ENCODE measurements at places on chromosomes 1 and 21.

DNA sequence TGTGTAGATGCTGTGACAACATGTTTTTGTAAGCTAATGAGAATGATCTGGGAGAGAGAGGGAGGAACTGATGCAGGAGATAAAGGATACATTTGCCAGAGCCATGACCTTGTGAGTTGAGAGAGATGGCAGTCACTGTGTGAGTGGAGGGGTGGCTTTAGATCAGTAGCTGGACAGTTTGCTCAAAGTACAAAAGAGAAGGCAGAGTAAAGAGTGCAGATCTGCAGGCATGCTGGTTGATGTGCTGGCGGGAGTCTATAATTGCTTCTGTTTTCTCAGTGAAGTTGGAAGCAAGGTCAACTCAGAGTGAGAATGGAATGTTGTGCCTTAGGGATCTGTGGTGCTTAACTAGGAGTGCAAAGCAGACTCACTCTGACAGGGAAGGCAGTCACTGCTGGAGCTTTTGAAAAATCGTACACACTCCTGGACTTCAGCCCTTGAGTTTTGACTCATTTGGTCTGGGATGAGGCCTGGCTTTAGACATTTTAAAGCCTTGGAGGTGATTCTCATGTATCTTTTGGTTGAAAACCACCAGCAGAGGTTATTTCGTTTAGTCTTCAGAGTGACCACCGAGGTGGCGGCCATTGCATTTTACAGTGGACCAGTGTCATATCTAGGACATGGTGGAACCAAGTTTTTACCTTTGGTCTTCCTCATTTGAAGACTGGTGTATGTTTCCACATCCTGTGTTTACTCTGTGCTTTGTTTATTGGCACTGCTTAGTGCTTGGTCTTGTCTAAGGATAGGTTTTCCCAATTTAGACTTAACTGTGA lies 49.6 kb downstream of the MTR start:
- no peak for DNase-seq

GRCh38 chr21:37904856-37905255 lies 11.4 kb downstream of the KCNJ6 start:
- DNase-seq: no peak

GRCh38 chr1:208767816-208768215 lies 523.6 kb upstream of the PLXNA2 start:
- DNase-seq: no peak

- DNase-seq: no peak
Measured at GRCh38 chr1:166159656-166160055, 7.1 kb downstream of the FAM78B start.

GRCh38 chr1:198352975-198353695 lies 187.3 kb downstream of the ATP6V1G3 start:
- no peak for DNase-seq

DNA sequence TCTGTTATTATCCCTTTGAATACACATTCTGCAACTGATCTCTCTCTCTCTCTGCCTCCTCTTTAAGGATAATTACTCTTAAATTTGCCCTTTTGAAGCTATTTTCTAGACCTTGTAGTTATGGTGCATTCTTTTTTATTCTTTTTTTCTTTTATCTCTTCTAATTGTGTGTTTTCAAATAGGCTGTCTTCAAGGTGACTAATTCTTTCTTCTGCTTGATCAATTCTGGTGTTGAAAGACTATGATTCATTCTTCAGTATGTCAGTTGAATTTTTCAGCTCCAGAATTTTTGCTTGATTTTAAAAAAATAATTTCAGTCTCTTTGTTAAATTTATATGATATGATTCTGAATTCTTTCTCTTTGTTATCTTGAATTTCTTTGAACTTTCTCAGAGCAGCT lies 95.6 kb upstream of the GPR52 start:
- no peak for DNase-seq

DNA sequence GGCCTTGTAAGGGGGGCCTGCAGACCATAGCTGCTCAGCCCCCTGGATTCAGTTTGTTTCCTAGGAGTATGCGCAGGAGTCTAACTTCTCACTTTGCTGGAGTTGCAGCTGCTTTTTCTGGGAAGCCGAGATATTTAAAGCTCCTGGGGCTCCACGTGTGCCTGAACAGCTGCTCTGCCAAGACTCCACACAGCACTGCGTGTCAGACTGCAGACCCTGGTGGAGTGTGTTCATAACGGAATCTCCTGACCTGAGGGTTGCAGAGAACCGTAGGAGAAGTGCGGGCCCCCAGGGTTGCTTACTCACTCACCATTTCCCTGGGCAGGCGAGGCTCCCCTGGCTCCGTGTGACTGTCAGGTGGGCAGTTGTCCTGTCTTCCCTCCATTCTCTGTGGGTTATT lies 474.3 kb upstream of the TMPRSS15 start:
- DNase-seq: no peak

DNA sequence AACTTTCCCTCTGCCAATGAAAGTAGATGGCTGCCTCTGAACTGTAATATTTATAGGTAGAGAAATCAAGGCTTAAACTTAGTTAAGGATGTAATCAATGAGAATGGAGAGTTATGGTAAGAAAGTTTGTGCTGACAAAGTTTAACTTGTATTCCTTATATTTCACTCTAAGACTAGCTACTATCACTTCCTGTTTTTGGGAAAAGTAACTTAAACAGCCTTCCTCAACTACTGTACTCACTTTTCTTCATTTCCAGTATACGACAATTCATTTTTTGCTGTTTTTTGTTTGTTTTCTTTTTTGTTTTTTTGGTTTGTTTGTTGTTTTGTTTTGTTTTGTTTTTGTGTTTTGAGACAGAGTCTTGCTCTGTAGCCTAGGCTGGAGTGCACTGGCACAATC lies 3.7 kb downstream of the RGS18 start:
- DNase-seq: no peak

- no peak for DNase-seq
Measured at GRCh38 chr1:59249396-59250137, 47.3 kb upstream of the FGGY start.

DNA sequence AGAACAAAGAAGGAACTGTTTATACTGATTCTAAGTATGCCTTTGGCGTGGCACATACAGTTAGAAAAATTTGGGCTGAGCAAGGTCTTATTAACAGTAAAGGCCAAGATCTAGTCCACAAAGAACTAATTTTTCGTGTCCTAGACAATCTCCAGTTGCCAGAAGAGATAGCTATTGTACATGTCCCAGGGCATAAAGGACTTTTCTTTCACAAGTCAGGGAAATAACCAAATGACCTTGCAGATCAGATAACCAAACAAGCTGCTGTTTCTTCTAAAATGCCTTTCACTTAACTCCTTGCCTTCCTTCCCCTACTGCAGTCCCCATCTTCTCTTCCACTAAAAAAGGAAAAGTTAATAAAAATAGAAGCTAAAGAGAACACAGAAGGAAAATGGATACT lies 4.0 kb downstream of the TEX50 start:
- no peak for DNase-seq

DNA sequence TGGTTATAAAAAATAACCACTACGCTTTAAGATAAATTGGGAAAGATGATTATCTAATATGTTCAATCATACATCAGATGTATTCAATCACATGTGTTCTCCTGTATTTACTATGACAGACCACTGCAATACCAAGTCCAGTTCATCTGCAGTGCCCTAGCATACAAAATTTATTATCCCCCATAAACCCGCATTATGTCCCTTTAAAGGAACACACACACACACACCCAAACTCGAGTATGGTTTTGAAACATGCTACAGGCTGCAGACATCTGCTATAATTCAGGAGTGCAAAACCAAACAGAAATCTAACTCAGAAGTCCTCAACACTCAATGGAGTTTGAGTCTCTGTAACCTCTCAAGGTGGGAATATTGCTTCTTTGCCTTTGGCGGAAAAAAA lies 14.9 kb downstream of the ODF2L start:
- no peak for DNase-seq

DNA sequence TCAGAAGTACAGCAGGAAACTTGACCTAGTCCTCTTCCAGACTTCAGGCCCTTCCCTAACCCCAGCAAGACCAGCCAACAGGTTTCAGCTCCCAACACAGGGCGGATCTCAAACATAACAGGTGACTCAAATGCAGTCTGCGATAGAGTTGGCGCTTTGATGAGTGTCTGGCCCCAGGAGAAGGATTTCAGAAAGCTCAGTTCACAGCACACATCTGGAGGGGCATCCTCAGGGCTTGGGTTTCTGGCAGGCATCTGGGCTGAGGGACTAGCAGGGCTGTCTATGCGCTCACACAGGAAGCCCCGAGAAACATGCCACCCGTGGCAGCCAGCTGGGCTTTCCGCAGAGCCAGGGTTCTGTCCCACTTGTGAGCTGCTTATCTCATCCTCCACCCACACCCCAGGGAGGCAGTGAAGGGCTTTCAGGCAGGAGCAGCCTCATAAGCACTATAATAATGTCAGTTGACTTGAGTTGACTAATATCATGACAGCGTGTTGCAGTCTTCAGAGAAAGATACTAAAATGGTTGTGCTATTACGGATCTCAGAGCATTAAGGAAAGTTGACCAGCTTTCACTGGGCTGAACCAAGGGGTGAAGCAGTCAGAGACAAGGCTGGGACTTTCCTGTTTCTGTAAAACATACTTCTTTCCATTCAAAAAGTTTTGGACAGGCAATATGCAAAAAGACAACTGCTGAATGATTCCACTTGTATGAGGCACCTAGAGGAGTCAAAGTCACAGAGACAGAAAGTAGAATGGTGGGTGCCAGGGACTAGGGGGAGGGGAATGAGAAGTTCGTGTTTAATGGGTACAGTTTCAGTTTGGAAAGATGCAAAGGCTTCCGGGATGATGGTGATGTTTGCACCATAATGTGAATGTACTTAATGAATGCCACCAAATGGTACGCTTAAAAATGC lies 233.0 kb upstream of the IRF2BP2 start:
- DNase-seq: no peak

DNA sequence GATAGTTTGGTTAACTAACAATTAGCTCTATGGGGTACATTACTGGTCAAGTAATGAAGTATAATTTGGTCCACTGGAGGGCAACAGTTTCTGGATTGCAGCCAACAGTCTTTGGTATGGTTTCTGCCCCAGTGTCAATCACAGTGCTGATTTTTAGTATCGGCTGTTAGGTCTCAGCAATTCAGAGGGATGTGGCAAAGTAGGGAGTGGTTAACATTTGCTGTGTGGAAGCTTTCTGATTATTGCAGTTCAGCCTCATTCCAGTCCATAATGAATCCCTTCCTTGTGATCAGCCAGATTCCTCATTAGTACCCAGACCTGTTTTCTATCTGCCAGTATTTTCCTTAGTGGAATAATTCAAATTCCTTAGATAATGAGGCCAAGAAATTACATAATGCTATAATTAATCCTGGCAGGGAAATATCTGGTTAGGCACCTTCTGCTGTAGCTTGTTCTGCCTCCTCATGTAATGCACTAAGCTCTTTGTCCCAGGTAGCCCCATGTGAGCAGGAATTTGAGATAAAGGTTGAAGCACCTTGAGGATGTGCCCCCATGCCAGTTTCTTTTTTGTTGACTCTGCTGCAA lies 14.0 kb downstream of the F3 start:
- DNase-seq: no peak

- no peak for DNase-seq
Measured at GRCh38 chr1:85615586-85616363, 35.2 kb downstream of the CCN1 start.

DNA sequence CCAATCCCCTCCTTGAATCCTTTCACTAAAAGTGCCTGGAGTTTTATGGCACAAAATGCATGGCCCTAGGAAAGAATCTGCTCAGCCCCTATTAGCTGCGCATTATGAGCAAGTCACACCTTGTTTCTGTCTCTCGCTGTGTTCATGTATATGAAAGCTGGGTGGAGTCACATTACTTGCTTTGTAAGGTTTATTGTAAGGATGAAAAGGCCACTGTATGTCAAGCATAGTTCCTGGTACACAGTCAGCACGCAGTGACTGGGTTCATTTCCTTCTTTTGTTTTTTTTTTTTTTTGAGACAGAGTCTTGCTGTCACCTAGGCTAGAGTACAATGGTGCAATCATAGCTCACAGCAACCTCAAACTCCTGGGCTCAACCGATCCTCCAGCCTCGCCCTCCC lies 6.7 kb upstream of the SLC9A1 start:
- no peak for DNase-seq

GRCh38 chr1:224874775-224875174 lies 54.7 kb upstream of the DNAH14 start:
- DNase-seq: no peak

DNA sequence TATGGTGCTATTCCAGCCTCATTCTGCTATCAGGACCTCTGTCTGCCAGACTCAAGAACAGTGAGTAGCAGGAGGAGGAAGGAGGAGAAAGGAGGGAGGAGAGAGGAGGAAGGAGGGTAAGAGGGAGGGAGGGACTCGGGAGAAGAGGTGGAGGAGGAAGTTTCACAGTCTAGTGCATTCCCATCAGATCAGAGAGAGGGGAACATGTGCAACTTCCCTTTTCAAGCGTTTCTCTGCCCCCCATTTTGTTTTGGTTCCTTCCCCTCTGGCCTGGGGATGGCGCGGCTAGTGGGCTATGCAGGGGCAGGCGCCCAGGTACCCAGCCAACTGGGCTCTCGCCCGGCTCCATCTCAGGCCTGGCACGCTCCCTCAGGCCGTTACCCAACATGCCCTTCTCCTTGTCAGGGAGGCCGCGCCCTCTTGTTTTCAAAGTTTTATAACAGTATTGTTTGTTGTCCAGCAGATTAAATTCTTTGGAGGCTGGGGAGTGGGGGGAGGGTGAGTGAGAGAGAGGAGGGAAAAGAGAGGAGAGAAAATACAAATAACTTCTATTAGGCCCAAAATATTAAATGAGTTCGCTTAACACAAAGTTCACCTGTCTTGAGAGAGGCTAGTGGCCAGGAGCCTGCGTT lies 56.0 kb downstream of the CD46 start:
- DNase-seq: no peak

- no peak for DNase-seq
Measured at GRCh38 chr1:154442006-154442740, 37.0 kb downstream of the IL6R start.

GRCh38 chr1:80365359-80366021 lies 1359.0 kb upstream of the ADGRL4 start:
- DNase-seq: no peak

DNA sequence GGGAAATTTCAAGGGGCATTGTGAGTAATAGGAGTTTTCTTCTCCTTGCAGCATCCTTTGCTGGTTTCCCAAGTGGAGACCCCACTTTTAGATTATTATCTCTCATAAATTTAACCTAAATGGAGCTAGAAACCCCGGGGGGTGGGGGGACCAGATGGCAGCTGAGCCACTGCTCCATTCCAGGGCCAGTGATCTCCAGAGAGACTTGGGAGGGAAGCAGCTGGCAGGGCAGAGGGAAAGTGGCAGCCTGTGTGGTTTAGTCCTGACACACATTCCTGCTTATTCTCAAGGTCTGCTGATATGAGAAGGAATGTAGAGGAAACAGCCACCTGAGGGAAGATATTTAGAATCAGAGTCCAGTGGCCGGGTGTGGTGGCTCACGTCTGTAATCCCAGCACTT lies 16.3 kb downstream of the PCP4L1 start:
- DNase-seq: no peak

GRCh38 chr1:28737307-28738132 lies 780 bp downstream of the YTHDF2 start:
- DNase-seq: peak; percentile 19

Measured in effector memory CD4-positive, alpha-beta T cell (primary cell).